ENCODE measurements at places on chromosomes 7 and 10. TPM values are rescaled to one million over a fixed set of nuclear protein-coding genes. Genes with fewer than 3 reads are reported as not detected.

Gene LRRC18
- total RNA-seq, result not detected

Gene NPTX2
- 5.1 TPM for total RNA-seq

Gene GBX1
- total RNA-seq, result not detected

Gene RBP3
- total RNA-seq, result not detected

Gene FZD8
- 28.0 TPM for total RNA-seq

Gene CTBP2
- total RNA-seq, result 127 TPM

Gene SFTPA1
- total RNA-seq, result not detected

Gene CYP2E1
- total RNA-seq, result 3.1 TPM

Gene DYNC1I1
- 43.3 TPM for total RNA-seq

Gene HOGA1
- total RNA-seq, result not detected

All from osteocyte (in vitro differentiated cells).